ENCODE measurements at places on chromosomes 12 and 14.

DNA sequence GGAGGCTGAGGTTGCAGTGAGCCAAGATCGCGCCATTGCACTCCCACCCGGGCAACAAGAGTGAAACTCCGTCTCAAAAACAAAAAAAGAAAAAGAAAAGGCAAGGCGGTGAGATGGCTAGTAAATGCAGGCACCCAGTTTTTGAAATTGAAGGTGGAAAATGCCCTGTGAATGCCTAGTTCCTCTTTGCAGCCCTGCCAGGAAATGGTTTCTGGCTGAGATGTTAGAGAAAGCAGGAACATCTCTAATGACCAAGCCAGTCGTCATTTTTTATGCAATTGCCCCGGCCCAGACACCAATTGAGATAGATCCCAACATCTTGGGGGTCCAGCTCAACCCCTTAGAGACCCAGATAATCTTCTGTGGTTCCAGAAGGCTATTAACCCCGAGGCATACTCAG lies 17.0 kb downstream of the SLC8A3 start:
- DNase-seq: no peak

DNA sequence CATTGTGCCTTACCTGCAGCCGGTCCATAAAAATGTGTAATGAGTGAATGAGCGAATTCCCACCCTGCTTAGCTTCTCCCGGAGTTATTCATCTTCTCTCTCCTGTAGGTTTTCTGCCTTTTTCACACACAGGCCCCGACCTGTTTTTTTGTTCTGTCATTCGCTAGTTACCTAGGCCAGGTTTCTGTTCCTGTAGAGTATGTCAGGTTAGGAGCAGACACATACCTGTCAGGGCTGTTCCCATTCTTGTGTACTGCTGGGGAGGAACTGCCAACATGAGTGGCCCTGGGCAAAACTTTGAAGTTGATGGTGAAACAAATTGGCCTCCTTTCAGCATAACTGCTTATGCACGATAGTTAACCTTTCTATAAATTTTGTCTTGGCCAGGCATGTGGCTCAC lies 140.1 kb downstream of the SYNE2 start:
- DNase-seq: no peak

DNA sequence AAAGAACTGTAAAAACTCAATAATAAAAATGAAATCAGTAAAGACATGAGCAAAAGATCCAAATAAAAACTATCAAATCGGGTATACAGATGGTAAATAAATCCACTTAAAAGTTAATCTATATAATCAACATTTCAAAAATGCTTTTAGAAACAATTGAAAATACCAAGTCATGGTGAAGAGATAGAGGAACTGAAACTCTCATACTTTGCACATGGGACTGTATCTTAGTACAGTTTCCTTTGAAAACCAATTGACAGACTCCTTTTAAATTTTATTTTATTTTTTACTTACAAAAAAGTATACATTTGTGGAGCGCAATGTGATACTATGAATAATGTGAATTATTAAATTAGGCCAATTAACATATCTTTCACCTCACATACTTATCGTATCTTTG lies 98.6 kb upstream of the FAR2 start:
- DNase-seq: no peak

GRCh38 chr14:33857650-33858049 lies 93.2 kb downstream of the EGLN3 start:
- no peak for DNase-seq

GRCh38 chr14:102771144-102771543 lies 6.1 kb upstream of the TRAF3 start:
- DNase-seq: no peak

- DNase-seq: no peak
Observed at GRCh38 chr12:116647813-116648212, 88.6 kb downstream of the MAP1LC3B2 start.

DNA sequence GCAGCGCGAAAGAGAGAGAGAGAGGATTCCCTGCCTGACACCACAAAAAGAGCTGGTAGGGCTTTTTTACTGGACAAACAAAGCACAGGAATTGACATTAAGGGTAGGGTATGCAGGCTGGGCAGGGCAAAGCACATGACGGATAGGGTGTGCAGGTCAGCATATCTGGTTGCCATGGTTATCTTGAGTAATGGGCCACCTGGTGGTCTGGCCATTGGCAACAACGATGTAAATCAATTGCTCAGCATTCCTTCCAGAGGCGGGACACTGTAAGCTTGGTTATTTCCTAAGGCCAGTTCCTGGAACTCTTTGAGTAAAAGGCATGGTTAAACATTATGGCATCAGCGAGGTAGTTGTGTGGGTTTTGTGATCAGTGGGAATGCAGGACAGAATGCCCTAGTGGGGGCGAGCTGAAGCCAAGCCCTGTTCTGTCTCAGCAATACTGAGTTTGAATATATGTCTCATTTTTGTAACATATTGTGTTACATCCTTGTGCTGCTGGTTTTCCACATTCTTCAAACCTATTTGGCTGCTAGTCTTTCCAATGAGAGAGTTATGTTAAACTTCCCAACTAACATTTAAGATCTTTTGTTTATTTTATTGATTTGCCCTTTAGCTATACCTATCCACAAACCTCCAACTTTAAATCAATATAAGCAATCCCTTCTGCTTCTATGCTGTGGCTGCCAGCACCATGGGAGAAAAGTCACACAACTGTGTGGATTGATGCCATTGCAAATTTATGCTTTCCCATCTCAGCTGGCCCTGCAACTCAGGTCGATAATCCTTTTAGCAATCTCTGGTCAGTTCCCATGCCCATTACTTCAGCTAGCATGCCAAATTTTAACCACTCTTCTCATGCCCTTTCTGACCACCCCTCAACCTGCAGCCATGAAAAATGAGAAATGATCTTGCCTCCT lies 396.7 kb upstream of the PDE3A start:
- no peak for DNase-seq

GRCh38 chr14:71555654-71556559 lies 376.3 kb upstream of the RGS6 start:
- peak; percentile 48 for DNase-seq

DNA sequence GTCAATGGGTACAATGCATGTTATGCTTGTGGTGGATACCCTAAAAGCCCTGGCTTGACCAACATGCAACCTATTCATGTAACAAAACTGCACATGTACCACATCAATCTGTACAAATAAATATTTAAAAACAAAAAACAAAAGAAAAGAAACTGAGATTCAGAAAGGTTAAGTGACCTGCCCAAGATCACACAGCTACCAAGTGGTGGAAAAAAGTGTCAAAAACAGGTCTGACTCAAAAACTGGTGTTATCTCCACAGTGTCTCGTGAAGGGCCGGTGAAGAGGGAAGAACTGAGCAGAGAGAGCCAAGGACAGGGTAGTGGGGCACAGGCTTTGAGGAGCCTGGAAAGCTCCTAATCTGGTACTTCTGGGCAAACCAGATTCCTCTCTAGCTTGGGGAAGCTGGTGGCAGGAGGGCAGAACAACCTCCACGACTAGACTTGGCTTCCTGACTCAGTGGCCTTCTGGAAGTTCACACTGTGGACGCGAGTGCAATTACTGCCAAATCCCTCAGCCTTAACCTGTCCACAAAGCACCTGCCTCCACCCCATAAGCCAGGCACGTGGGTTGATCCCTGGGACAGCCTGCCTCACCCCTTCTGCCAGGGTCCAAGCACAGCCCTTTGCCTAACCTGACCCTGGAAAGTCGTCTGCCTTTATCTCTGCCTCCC lies 15.6 kb downstream of the ZBTB39 start:
- DNase-seq: no peak

DNA sequence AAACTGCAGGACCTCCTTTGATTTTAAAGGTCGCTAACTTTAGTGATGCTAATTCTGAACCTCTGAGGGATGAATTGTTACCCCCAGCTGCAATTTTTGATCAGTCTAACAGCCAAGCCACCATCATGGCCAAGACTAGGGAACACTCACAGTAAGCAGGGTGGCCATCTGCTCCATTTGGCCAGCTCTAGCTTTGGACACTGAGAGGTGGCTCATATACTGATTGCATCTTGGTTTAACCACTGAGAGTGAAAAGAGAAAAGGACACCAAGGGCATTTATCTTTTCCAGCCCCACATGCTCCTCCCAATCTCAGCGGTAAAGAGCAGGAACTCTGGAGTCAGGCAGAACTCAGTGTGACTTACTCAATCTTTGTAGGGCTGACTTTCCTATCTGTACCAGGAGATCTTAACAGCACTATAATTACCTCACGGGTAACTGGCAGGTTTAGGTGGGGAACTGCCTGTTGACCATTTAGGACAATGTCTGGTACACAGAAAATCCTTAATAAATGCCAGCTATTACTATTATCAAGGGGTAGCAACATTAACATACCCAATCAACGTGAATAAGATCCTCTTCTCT lies 6.2 kb downstream of the LPCAT3 start:
- DNase-seq: no peak

GRCh38 chr12:101859664-101860607 lies 17.4 kb upstream of the DRAM1 start:
- DNase-seq: no peak

DNA sequence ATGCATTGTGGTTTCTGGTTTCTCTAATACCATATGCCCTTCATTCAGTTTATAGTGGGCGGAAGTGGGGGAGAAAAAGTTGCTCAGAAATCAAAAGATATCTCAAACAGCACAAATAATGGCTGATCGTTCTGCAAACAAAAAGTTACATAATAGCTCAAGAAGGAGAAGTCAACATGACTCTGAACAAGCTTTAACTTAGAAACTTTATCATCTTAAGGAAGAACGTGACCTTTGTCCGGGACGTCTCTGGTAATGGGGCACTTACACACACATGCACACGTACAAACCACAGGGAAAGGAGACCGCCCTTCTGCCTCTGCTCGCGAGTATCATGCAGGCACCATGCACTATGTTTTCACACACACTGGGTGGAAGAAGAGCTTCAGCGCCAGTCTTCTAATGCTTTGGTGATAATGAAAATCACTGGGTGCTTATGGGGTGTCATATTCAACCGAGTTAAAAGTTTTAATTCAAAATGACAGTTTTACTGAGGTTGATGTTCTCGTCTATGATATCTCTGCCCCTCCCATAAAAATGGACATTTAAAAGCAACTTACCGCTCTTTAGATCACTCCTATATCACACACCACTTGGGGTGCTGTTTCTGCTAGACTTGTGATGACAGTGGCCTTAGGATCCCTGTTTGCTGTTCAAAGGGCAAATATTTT lies 4.7 kb downstream of the FOS start:
- DNase-seq: no peak

- no peak for DNase-seq
Observed at GRCh38 chr14:67581643-67582042, 18.4 kb downstream of the PIGH start.
